Stimulated activated CD4-positive, alpha-beta T cell treated with anti-CD3 and anti-CD28 coated beads, Interleukin-2, amount 100 ng/mL, for 48 hours (primary cell): ENCODE measurements at places on chromosomes 6 and 20.

GRCh38 chr6:156423075-156423474 lies 354.1 kb upstream of the ARID1B start:
- DNase-seq, result no peak

DNA sequence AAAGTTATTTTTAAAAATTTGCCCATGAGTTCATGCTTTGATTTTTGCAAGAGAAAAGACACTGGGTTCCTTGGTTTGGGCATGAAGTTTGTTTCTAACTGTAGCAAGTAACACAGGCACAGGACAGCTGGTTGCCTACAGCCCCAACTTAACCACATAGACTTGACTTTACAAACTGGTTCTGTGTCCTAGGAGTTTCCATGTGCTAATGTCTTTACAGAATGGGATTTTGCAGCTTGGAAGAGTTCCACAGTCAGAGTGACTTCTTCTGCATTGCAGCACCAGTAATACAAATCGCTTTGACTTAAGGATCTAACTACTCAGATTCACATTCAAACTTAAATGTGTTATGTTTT lies 44.3 kb downstream of the OR2B2 start:
- DNase-seq, result no peak

GRCh38 chr20:10280018-10280908 lies 61.6 kb downstream of the SNAP25 start:
- no peak for DNase-seq

DNA sequence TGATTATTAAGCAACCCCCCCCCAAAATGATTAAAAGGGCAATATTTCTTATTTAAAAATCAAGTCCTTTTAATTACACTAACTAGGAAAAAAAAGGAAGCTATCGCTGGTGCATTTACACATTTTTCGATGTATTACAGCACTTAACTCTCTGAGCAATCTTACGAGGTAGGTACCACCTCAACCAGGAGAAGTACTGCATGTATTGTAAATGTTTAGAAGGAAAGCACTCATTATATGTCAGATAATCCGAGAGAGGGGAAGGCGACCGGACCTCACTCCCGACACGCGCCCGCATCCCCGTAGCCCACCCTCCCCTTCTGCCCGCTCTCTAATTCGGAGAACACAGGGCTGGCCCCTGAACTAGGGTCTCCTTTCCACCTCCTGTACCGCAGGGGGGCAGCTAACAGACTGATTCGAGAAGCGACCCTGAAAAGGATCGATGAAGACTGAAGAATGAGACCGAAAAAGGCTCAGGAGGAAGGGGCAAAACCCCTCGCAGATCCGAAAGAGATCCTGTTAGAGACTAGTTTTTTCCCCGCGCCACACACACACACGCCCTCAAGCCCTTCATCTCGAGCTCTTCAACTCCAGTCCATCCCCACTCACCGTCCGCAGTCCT lies 337 bp downstream of the ESF1 start:
- DNase-seq, result no peak

DNA sequence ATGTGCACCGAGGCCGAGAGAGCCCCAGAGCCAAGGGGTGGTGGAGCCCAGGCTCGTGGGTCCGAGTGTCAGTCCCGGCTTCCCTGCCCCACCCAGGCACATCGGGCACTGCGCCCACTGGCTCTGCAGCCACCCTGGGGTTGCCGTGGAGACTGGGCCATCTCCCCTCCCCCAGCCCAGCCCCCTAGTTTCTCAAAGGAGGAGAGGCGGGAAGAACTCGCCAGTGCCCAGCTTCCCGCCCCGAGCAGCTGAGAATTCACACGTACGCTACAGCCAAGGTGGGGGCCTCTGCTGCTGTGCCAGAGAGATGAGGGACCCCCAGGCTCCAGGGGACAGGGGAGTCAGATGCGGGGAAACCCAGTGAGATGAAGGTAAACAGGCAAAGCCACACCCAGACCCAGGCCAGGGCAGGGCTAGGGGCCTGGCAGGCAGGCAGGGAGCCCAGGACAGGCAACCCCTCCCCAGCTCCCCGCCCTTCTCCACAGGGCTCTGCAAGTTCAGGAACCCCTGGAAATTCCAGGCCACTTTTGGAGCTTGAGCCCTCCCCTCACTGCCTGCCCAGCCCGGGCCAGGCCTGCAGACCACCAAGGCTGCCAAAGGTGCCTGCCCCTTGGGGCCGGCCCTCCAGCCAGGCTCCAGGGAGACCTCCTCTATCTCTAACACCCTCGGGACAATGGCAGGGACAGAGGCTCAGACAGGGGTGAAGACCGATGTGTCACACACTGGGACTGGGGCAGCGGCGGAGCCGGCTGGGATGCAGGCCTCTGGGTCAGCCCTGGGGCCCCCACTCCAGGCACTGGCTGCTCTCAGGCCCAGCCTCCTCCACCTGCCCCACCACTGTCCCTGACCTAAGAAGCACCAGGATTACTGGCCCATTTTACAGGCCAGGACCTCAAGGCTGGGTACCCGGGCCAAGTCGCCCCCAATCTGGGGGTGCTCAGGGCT lies 6.0 kb downstream of the LAMA5 start:
- no peak for DNase-seq

DNA sequence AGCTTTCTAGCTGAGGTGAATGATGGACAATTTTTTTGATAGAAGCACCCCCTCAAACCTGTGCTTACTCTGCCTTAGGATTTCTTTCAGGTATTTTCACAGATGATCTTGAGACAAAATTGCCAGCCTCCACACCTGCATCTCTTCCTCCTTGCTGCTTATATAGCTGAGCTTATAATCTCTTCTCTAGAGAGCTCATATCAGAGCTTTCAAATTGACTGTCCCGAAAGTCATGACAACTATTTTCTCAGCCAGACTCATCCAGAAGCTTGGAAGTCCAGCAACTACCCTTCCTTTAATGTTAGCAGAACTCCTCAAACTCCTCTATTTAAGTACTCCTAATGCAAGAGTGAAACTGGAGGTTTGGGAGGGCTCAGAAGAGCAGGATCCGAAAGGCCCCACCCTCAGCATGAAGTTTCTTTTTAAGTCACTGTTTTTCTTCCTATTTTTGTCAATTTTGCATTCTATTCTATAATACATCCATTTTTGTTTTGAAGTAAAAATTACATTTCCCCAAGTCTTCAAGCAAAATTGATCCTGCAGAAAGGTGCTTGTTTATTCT lies 12.7 kb downstream of the CGA start:
- no peak for DNase-seq

- no peak for DNase-seq
Measured at GRCh38 chr20:47276851-47277534, 79.5 kb downstream of the ZMYND8 start.

DNA sequence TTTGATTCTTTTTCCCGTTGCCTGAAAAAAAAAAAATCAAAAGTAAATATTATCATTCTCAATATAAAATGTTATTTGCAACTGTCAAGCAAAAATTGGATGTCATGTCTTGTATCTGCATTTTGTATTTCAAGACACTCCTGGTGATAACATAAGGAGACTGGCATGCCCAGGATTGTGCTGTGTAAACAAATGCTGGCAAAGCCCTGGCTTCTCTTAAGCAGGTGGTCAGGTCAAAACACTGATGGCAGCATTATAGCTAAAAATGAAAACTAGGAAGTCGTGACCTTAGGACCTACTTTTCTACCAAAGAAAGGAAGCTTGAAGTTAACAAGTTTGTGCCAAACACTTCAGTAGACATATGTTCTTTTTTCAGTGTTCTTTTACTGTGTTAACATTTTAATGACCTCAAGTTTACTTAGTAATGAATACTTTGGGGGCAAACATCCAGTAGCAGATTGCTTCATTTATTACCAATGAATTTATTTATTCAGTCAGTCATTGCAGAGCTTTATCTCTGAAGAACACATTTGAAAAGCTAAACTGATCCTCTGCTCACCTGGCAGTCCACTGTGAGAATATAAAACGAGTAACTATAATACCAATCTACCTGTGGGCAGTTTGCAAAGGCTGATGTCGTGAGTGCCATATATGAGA lies 243.1 kb upstream of the FLRT3 start:
- DNase-seq, result no peak

GRCh38 chr6:12602342-12602741 lies 114.2 kb upstream of the PHACTR1 start:
- DNase-seq, result no peak

- DNase-seq, result no peak
Measured at GRCh38 chr6:110185879-110186278, 5.7 kb downstream of the CDC40 start.

- DNase-seq, result no peak
Measured at GRCh38 chr6:89667872-89668556, 29.5 kb upstream of the LYRM2 start.

DNA sequence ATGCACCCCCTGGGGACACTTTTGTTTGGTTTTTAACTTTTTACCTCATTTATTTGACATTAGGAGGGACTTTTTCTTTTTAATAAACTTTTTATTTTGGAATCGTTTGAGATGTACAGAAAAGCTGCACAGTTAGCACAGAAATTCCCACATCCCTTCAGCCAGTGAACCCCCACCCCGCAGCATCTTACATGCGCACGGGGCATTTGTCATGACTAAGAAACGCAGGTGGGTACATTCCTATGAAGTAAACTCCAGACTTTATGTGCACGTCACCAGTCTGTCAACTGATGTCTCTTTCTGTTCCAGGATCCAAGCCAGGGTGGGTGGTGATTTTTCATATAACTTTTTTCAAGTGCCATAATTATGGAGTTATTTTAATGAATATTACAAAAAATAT lies 4.9 kb upstream of the ZNF831 start:
- no peak for DNase-seq

DNA sequence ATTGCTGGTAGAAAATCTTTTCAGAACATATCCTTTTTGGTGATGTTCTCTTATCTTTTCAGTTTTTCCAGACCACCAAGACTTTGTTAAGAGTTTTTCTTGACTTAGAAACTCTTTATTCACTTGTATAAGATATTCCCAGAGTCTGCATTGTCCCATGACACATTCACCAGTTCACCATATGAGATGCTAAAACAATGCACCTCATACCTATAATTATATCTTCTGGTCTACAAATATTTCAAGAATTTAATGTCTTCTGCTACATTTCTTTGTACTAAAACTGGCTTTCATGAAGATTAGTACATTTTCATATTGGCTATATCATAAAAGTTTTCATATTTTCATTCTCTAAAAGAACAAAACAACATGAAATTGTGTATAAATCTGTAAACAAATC lies 111.3 kb downstream of the ADGRG6 start:
- no peak for DNase-seq

DNA sequence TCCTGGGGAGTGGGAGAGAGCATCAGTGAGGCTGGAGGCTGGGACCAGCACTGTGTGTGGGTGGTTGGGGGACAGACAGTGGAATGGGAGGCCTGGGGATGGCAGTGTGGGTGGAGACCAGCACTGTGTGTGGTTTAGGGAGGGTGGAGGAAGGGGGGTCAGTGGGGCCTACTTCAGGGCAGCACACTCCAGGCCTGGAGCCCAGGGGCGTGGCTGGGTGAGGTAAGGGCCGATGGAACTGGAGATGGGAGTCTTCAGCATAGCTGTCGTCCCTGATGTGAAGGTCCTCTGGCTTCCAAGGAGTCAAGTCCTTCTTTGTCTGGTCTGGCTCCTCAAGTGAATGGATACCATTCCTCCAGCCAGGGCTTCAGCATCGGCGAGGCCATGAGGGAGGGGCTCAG lies 18.6 kb downstream of the KCNK17 start:
- DNase-seq, result no peak

GRCh38 chr6:74657011-74657410 lies 548.8 kb downstream of the COL12A1 start:
- DNase-seq, result no peak

DNA sequence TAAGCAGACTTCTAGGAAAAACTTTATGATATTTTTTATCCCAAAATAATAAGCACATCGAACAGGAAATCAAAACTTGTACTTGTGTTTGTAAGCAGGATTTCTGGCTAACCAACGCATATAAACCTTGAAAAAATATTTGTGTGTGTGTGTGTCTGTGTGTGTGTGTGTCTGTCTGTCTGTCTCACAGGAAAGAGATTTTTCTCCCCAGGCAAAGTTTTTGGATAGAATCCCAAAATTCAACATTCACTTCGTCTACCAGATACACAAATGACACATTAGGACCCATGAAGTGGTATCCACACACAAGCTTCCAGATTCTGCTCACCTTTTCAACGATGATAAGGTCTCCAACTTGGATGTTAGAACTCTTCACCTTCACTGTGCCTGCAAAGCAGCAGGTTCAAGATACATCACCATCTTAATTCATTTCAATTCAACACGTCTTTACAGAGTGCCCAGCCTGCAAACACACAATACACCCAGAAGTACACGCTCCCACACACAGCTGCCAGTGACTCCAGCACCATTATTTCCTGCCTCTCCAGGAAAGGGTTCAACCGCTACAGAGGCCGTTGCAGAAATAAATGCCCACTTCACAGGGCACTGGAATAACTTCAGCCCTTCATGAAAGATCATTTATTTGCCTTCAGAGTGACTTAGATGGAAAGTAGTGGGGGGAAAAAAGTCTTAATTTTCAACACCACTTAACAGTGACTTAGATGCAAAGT lies 70.9 kb downstream of the ATP9A start:
- DNase-seq, result no peak

GRCh38 chr6:35451354-35452182 lies 570 bp upstream of the FANCE start:
- DNase-seq, result no peak

GRCh38 chr20:57437267-57437666 lies 46.1 kb downstream of the RBM38 start:
- DNase-seq, result no peak

- no peak for DNase-seq
Measured at GRCh38 chr6:116847227-116847626, 18.3 kb upstream of the GPRC6A start.

GRCh38 chr6:45422503-45423110 lies 44.9 kb upstream of the SUPT3H start:
- DNase-seq, result peak; percentile 41

- no peak for DNase-seq
Measured at GRCh38 chr6:39821742-39822532, 29.8 kb downstream of the DAAM2 start.

DNA sequence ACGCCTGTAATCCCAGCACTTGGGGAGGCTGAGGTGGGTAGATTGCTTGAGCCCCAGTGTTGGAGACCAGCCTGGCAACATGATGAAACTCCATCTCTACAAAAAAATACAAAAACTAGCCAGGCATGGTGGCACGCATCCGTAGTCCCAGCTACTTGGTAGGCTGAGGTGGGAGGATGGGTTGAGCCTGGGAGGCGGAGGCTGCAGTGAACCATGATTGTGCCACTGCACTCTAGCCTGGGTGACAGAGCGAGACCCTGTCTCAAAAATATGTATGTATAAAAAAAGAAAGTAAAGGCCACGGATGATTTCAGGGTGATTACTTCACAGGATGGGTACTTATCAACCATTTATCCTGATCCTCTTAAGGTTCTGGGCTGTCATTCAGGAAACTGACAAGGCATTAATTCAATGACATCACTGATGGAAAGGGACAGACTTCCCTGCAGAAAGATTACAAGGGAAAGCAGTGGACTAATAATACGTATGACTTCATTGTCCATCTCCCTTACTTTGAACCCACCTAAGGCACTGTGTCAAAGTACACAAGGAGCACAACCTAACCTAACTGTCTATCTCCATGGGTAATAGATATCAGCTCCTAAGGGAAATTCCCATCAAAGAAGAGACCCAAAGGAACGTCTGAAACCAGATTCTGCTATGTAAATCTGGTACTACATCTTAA lies 61.2 kb downstream of the ZMYND8 start:
- no peak for DNase-seq
